IMR-90 (cell line): ENCODE measurements at places on chromosomes 6 and 20. TPM values are rescaled to one million over a fixed set of nuclear protein-coding genes. Genes with fewer than 3 reads are reported as not detected.

- no peak for DNase-seq
- no peak overlapping the region for H3K4me3 ChIP-seq
- no peaks in the 10 kb centered on the region for H3K36me3 ChIP-seq
Observed at GRCh38 chr6:136990754-136991153, 54.0 kb downstream of the IL20RA start.

DNA sequence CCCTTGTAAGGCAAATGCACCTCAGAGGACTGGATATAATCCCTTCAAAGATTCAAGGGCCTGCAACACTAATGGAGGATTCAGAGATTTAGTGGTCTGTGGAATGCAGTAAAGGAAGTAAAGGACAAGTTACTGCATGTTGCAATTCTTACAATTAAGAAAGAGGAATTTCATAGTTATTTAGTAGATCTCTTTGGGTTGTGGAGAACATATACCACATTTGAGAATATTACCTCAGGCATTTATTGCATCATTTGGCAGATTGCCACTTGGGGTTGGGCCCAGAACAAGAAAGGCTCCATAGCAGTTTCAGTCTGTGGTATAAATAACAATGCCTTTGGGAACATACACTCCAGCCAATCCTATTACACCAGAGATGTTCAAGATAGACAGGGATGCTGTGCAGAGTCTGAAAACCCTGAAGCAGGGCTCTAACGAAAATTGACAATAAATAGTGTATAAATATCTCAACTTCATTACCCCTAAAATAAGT, 20.9 kb upstream of the EPM2A start:
- H3K27me3 ChIP-seq: no peaks in the 10 kb centered on the region
- no peaks in the 10 kb centered on the region for H3K36me3 ChIP-seq
- H3K4me3 ChIP-seq: no peak overlapping the region
- peak overlapping the region; percentile 72; the same call in 1 of the 2 replicates for H3K27ac ChIP-seq
- DNase-seq: peak; percentile 89

- H3K36me3 ChIP-seq: peaks cover 12% of the 10 kb centered on the region
- H3K4me1 ChIP-seq: peaks cover 13% of the 10 kb centered on the region
- peak; percentile 57 for DNase-seq
- no peaks in the 10 kb centered on the region for H3K27me3 ChIP-seq
- H3K4me3 ChIP-seq: no peak overlapping the region
Observed at GRCh38 chr6:38114976-38115625, 295.6 kb downstream of the ZFAND3 start.

GRCh38 chr20:25220810-25221591, 25.5 kb downstream of the ENTPD6 start:
- H3K4me1 ChIP-seq: peaks cover 8% of the 10 kb centered on the region
- peaks cover 21% of the 10 kb centered on the region for H3K36me3 ChIP-seq
- no peak for DNase-seq
- no peak overlapping the region for H3K4me3 ChIP-seq
- no peaks in the 10 kb centered on the region for H3K27me3 ChIP-seq

GRCh38 chr6:98875375-98875774, 41.0 kb downstream of the POU3F2 start:
- no peak overlapping the region for H3K4me3 ChIP-seq
- no peak for DNase-seq
- H3K27me3 ChIP-seq: no peaks in the 10 kb centered on the region

DNA sequence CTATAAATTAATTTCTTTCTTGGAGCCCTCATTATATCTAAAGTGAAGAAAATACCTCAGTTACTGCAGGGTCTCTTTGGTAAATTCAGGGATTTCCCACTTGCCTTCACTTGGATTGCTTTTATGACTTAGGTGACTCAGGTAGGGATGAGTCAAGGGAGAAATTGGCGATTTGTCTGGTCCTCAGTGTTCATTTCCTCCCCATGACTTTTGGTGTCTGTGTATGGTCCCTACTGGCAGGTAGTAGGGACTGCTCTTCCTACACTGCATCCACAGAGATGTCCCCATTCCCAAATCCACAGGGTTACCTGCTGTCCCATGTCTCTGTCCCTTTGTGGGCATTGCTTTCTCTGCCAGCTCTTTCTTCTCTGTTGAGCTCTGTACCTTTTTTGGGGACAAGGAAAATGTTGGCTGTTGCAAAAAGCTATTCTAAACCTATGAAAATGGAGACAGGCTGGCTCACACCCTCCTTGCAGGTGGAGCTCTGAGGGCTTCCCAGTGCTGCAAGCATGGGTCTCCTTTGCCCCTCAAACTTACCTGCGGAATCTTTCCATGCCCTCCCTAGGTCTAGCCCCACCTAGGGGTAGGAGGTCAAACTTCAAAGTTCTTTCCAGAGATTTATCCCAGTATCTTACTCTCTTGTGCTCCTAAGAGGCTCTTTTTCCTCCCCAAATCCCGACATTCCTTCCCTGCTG, 211.9 kb downstream of the ZNF217 start:
- no peak overlapping the region for H3K27ac ChIP-seq
- H3K27me3 ChIP-seq: no peaks in the 10 kb centered on the region
- H3K4me3 ChIP-seq: no peak overlapping the region

Gene SLC26A8
- not detected in 2 replicates for total RNA-seq

- H3K27ac ChIP-seq: no peak overlapping the region
- no peaks in the 10 kb centered on the region for H3K27me3 ChIP-seq
- no peak for DNase-seq
- H3K4me1 ChIP-seq: no peaks in the 10 kb centered on the region
- no peaks in the 10 kb centered on the region for H3K36me3 ChIP-seq
- H3K4me3 ChIP-seq: no peak overlapping the region
Observed at GRCh38 chr20:40925829-40926510, 102.7 kb upstream of the TOP1 start.

GRCh38 chr6:147407571-147407970, 100.9 kb upstream of the SAMD5 start:
- no peaks in the 10 kb centered on the region for H3K36me3 ChIP-seq
- no peak overlapping the region for H3K4me3 ChIP-seq
- no peaks in the 10 kb centered on the region for H3K4me1 ChIP-seq
- no peak overlapping the region for H3K27ac ChIP-seq
- DNase-seq: no peak
- no peaks in the 10 kb centered on the region for H3K27me3 ChIP-seq

DNA sequence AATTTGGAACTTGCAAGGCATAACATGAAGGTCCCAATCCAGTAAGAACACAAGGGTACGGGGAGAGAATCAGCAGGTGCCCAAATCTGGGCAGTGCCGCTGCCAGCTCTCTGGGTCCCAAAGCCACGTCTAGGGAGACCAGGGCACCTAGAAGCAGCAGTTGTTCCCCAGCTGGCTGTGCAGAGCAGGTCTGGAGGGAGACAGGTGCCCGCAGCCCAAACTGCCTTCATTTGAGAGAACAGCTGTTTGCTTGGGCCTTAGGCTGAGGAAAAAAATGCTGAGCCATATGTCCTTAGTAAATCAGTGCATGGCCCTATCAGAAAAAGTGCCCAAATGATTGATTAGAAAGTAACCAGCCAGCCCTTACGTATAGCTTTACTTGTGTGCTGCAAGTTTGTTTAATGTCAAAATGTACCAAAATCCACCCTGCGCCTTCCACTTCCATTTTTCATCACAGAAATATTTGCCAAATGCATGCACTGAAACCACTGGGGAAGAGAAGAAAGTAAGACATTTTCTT, 9.1 kb upstream of the PRELID3B start:
- H3K4me3 ChIP-seq: no peak overlapping the region
- H3K27me3 ChIP-seq: peaks cover 27% of the 10 kb centered on the region

DNA sequence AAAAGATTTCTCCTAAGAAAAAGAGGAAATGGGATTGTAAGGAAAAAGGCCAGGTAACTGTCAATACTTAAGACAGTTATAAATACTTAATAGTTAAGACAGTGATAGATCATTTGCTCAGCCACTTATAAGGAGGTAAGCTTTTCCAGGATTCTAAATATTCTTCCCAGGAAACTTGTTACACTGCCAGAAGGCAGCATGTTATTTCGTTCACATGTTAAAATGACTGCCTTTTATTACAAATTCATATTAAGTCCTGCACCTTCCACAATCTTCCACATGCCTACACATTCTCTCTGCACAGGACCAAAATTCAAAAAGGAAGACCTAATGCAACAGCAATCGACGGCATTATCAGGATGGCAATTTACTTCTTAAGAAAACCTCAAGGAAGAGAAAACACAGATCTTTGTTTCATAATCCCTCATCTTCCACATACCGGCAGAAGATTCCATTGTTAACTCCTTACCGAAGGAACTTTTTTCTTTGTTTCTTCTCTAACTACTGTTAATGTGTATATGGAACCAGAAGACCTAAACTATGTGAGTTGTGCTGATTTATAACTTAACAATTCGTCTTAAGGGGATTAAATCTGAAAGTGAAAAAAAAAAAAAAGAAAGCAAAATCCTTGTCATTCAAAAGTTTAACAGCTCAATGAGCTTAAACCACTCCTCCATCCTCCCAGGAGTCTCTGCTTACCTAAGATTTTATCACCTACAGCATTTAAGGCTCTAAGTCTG, 799 bp downstream of the TAAR2 start:
- H3K36me3 ChIP-seq: no peaks in the 10 kb centered on the region
- H3K4me1 ChIP-seq: no peaks in the 10 kb centered on the region
- H3K4me3 ChIP-seq: no peak overlapping the region
- no peak for DNase-seq

Gene TNFRSF6B
- total RNA-seq: 1.1 and 1.3 TPM in 2 replicates

Gene MBOAT1
- 4.7 and 5.6 TPM in 2 replicates for total RNA-seq

DNA sequence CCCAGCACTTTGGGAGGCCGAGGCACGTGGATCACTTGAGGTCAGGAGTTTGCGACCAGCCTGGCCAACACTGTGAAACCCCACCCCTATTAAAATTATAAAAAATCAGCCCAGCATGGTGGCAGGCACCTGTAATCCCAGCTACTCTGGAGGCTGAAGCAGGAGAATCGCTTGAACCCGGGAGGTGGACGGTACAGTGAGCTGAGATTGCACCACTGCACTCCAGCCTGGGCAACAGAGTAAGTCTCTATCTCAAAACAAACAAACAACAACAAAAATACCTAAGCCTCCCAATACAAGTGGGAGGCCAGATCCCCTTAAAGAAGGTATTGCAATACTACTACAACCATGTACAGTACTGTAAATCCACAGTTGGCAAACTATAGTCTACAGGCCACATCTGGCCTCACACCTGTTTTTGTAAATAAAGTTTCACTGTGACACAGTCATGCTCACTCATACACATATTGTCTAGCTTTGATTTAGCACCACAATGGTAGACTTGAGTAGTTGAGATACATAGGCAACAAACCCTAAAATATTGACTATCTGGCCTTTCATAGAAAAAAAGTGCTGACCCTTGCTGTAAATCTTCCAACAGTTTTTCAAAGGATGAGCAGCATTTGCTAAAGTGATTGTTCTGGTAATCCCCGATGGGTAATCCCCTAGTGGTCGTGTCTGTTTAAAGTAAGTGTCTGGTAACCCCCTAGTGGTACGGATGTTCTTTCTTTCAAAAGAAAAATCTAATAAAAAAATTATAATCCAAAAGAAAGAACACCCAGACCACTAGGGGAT, 202.0 kb downstream of the RNGTT start:
- no peak for DNase-seq
- H3K36me3 ChIP-seq: no peaks in the 10 kb centered on the region
- no peak overlapping the region for H3K27ac ChIP-seq
- H3K4me1 ChIP-seq: peaks cover 3% of the 10 kb centered on the region; the same call in 1 of the 2 replicates
- H3K4me3 ChIP-seq: no peak overlapping the region

Gene OR12D3
- not detected in 2 replicates for total RNA-seq

Gene HDGFL1
- total RNA-seq: not detected in 2 replicates

DNA sequence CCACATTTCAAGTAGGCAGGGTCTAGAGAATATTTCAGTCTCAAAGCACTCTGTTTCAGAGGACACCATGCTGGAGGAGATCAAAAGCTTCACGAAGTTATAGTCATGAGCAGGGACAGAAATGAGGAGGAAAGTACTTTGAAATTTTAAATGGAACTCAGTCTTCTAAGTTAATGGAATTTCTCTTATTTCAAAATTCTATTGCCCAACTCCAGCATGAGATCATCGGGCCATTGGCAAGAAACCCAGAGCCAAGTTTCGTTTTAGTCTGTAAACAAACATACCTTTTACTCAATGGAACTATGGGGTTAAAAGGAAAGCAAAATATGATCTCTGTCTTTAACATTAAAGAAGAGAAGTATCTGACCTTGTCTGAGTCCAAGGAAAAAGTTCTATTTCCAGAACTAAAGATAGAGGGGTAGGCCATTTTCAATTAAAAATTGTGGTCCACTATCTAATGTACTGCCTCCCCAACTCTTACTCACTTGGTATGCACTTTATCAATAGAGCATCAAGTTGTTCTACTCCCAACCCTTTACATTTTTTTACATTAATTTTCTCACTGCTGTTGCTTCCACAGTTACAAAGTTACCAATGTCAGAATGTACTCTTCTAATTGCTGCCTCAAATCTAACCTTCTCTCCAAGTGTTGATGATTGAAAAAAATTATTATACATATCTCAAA, 235.3 kb upstream of the NRSN1 start:
- H3K36me3 ChIP-seq: no peaks in the 10 kb centered on the region
- H3K27ac ChIP-seq: no peak overlapping the region
- H3K27me3 ChIP-seq: no peaks in the 10 kb centered on the region
- no peaks in the 10 kb centered on the region for H3K4me1 ChIP-seq
- H3K4me3 ChIP-seq: no peak overlapping the region

DNA sequence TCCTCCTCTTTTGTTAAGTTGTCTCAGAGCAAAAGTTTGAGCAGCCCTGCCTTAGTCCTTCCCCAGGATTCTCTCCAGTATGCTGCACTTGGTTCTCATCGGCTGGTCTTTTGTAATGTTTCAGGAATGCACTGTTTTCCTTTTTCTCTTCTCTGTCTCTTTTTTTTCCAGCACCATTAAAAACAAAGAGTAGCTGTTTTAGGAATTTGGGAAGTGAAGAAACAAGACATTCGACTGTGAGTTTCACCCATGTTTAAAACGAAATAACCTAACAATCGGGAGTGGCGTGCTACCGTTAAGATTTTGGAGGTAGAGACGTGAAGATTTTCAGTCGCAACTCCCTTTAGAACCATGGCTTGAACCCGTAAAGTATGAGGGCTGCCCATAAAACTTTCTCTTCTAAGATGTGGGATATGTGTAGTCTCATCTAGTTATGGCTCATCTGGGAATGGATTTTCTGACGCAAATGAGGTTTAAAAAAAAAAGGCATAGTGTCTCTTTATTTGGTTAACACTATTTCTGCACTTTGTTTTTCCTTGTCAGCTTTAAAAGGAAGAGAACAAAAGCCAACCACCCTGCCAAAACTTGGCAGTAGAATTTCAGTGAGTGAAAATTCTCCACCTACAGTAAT, 35.9 kb upstream of the RAB23 start:
- H3K4me3 ChIP-seq: no peak overlapping the region
- peak; percentile 84 for DNase-seq
- no peaks in the 10 kb centered on the region for H3K36me3 ChIP-seq

Gene CPNE5
- total RNA-seq: not detected in 2 replicates

- no peaks in the 10 kb centered on the region for H3K36me3 ChIP-seq
- no peak for DNase-seq
- H3K4me1 ChIP-seq: no peaks in the 10 kb centered on the region
Observed at GRCh38 chr6:81126150-81126549, 626.3 kb downstream of the TENT5A start.
